K562 (cell line): ENCODE measurements at places on chromosomes 3 and 15.

DNA sequence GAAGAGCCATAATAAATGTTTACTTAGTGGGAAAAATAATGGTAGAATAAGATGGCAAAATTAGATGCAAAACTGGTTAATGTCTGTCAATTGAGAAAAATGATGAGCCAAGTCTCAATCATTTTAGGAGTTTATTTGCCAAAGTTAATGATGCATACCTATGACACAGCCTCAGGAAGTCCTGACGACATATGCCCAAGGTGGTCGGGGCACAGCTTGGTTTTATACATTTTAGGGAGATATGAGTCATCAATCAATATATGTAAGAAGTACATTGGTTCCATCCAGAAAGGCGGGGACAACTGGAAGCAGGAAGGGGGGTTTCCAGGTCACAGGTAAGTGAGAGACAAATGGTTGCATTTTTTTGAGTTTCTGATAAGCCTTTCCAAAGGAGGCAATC is 31.5 kb downstream of the CLEC3B start:
- no peak for DNase-seq

DNA sequence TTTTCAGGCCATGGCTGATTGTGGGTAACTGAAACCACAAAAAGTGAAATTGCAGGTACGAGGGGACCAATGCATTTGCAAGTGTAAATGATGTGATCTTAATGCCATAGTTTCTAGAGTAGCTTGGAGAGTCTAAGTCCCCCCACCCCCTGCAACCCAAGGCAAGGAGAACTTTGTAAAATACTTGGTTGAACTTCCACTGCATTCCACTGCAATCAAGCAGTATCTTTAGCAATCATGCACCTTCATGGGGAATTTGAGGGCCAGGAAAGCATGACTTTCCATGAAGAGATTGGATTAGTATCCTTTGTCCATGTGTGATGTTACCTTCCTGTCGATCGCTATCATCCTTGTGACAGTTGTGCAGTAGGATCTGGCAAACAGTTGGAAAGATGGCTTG is 11.4 kb upstream of the CYP8B1 start:
- no peak for DNase-seq

- DNase-seq, result no peak
Measured at GRCh38 chr3:191688756-191689433, 227.9 kb downstream of the PYDC2 start.

DNA sequence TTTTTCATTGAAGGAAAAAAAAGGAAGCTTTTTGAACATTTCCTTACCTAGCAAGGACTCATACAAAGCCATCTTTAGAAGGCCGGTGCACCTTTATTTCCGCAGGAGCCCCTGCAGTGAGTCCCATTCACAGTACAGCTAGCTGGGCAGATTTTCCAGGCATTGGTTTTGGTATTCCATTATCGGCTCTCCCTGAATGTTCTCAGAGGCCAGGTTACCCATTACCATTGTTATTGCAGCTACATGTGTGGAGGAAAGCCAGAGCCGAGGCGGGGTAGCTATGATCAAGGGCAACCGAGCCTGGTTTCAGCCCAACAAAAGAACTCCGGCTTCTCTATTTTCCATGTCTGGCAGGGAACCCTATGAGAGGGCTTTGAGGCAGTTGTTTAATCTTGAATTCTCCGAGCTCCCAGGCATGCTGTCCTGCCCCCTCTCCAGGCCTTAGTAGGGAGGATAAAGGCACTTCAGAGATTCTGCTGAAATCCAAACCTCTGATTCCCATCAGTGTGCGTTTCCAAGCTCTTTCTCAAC is 100.3 kb downstream of the LRRK1 start:
- DNase-seq, result no peak

DNA sequence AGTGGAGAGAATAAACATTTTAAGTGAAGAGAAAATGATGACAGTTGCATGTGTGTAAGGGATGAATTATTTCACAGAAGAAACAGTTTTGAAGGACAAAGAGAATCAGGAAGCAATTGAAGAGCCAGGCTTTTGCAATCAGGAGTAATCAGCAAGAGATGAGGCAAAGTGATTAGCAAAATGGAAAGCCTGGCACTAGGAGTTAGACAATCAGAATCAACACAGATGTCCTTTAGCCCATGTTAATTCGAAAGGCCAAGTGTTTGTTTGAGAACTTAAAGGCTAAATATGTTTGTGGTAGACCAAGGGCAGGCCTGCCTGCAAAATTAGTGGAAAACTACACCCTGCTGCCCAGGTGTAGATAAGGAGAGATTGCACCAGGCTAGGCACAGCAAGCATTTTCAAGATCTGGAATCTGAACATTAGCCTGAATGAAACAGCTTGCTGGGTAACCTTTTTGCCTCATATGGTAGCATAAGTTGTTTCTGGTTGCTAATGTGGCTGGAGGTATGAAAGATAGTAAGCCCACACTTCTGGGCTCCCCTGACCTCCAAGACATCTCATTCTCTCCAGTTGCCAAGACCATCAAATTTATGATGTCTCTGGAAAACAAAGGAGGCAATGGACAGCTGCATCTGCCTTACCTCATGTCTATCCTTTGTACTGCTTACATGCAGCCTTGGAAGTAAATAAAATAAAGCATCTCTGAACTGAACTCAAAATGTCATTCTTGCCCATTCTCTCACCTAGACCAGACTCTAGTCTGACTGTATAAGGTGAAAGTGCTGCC is 22.0 kb upstream of the LEKR1 start:
- DNase-seq, result no peak

DNA sequence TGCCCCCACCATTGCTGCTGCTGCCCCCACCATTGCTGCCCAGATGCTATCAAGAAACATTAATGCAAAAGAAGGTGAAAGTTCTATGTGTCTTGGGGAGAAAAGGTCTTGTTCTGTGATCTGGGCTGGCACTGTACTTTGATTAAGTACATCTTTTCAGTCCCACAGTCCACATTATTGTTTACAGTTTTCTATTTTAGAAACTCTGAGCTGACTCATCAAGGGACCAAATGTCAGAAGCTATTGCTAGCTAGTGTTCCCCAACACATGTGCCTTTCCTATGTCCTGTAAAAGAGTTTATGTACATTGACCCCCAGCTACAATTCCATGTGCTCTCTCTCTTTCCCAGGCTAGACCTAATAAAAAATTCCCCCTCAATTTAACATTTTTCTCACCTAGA is 264.7 kb upstream of the NECTIN3 start:
- no peak for DNase-seq

- no peak for DNase-seq
Measured at GRCh38 chr3:155495387-155495786, 201.9 kb upstream of the STRIT1 start.

DNA sequence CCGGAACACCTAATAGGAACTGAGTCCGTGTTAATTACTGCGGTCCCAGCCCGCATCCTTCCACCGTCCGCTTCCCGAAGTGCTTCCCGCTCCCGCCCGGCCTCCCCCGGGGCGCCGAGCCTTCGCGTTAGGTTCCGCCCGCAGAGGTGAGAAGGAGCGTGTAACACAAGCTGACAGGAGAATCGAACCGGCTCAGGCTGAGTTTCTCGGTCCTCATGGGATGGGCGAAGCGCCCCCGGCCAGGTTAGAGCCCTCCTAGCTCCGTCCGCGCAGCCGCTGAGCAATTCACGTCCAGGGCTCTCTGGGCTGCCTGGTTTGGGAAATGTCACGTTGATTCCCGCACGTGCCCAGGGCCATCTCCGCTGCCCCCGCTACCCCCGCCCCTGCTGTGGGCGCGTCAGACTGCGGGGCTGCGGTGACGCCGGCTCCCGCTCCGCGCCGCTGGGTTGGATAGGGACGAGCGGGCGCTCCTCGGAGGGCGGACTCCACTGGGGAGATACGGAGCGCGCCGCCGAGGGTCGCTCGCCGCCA is 954 bp downstream of the CLDN11 start:
- no peak for DNase-seq

DNA sequence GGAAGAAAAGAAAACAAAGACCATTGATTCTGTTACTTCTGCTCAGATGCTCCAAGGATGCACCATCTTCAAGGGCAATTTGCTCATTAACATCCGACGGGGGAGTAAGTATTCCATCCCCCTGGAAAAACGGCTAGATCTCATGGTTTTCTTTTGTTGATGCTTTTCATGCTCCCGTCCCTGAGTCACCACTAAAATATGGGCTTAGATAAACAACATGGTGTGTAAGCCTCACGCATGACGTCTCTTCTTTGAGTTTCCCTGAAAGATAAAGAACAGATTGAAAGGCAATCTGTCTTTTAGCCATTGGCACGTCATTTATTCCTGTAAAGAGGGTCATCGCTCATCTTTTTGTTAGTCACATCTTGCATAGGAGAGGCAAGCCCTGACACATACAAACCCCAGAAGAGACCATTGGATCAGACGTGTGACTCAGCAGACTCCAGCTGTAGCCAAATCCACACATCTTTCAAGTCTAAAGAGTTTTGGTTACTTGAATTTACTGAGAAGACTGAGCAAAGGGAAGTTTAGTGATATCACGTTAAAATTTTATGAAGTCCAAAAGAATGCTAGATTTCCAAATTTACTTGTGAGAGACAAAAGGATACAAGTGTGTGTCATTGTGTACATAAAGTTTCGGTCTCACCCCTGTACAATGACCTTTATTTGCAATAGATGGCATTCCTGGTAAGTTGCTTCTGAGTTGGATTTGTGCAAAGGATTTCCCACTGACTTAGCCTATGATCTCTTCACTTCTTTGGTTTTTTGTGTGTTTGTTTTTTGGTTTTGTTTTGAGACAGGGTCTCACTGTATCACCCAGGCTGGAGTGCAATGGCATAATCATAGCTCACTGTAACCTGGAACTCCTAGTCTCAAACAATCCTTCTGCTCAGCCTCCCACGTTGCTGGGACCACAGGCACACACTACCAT is 110.5 kb downstream of the PGPEP1L start:
- DNase-seq, result peak; percentile 21

- no peak for DNase-seq
Measured at GRCh38 chr15:63350178-63350621, 31.4 kb downstream of the CA12 start.

DNA sequence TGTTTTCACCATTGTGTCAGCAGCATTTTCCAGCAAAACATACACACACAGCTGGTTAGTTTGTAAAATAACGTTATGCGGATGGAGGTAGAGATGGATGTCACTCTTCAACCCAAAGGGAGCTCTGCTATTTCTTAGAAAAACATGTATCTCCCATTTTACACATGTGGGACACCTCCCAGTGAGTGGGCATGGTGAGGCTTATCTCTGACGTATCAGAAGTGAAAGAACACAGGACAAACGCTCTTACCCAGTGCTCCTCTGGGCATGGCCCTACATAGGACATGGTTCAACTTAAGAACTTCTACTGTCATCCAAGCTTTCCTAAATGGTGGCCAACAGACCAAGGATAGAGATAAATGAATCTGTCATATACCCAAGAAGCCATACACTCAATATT is 2.1 kb downstream of the FAM240A start:
- no peak for DNase-seq

GRCh38 chr15:60727661-60728060 is 248.7 kb upstream of the ICE2 start:
- no peak for DNase-seq

- DNase-seq, result peak; percentile 67
Measured at GRCh38 chr3:157175691-157176507, 16.0 kb upstream of the CCNL1 start.

DNA sequence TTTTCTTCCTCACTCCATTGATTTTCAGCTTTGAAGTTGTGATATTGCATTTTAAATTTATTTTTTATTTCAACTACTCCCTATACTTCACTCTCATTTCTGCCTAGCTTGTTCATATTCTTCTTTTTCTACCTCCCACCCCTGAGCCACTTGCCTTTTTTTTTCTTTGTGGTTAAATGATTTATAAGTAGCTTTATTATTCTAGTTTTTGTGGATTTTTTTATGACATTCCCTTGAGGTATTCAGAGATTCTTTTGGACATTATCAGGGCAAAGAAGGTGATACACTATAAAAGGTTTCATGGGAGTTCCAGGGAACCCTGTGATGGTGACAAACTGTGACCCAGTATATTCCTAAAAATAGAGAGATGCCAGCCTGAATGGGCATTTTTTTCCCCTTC is 3.3 kb downstream of the C15orf61 start:
- no peak for DNase-seq

DNA sequence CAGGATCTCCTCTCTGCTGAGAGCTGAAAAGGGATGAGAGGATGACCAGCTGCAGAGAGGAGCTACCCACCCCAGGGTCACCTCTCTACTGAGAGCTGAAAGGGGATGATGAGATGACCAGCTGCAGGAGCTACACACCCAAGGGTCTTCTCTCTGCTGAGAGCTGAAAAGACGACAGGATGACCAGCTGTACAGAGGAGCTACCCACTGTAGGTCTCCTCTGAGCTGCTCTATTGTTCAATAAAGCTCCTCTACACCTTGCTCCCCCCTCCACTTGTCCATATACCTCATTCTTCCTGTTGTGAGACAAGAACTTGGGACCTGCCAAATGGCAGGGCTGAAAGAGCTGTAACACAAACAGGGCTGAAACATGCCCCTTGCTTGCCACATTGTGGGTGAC is 149.9 kb downstream of the FMN1 start:
- no peak for DNase-seq

DNA sequence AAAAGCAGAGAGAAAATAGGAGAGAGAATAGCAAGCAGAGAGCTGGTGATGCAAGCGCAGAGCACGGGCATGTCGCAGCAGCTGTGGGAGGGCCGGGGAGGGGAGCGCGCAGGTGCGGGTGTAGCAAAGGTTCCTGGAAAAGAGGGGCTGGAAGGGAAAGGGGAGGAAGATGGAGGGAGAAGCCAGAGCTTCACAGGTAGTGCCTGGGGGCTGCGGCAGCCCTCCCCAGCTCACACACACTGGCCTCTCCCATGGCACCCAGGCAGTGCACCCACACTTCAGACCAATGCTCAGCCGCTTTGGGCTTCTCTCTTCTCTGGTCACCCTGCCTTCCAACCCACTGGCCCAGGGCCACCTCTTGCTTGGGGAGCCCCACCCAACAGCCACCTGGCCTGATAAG is 72.1 kb downstream of the ADAMTS7 start:
- no peak for DNase-seq

GRCh38 chr3:59866076-59866475 is 816.3 kb upstream of the CFAP20DC start:
- no peak for DNase-seq

DNA sequence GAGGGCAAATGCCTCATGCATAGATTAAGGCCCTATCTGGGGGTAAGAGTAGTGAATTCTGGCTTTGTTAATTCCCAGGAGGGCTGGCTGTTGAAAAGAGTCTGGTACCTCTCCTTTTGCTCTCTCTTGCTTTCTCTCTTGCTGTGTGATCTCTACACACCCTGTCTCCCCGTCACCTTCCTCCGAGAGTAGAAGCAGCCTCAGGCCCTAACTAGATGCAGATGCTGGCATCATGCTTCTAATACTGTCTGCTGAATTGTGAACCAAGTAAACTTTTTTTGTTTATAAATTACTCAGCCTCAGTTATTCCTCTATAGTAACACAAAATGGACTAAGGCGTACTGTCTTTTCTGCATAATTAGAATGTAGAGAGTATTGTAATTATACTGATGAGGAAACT is 908.1 kb downstream of the DIPK2A start:
- no peak for DNase-seq

GRCh38 chr3:4906107-4906621 is 73.1 kb upstream of the BHLHE40 start:
- DNase-seq, result peak; percentile 50
